ENCODE measurements at places on chromosomes 13 and 19.

- DNase-seq, result no peak
Measured at GRCh38 chr13:82934000-82934399, 948.3 kb downstream of the SLITRK1 start.

- DNase-seq, result no peak
Measured at GRCh38 chr13:35817642-35818607, 313.3 kb downstream of the DCLK1 start.

GRCh38 chr13:27274631-27275030 is 4.0 kb downstream of the RASL11A start:
- no peak for DNase-seq

- no peak for DNase-seq
Measured at GRCh38 chr19:19651076-19651475, 7.6 kb upstream of the GMIP start.

- no peak for DNase-seq
Measured at GRCh38 chr19:50943074-50943828, 9.6 kb downstream of the KLK5 start.

DNA sequence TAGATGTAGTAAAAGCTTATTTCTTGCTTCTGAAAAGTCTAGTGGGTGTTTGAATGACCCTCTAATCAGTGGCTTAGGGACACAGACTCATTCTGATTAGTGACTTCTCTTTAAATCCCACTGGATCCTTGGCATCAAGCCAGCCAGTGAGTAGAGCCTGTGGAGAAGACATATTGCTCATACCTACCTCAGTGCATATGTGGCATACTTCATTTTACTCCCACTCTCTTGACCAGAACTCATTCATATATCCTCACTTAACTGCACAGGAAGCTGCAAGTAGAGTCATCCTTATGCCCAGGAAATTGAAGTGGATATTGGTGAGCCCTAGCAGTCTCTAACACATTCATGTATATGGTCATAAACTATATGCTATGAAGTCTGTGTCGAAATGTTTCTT is 148.3 kb downstream of the PDS5B start:
- DNase-seq, result no peak

GRCh38 chr13:100040196-100040595 is 48.7 kb upstream of the PCCA start:
- DNase-seq, result no peak

- no peak for DNase-seq
Measured at GRCh38 chr19:37466277-37466797, 907 bp downstream of the ZNF569 start.

DNA sequence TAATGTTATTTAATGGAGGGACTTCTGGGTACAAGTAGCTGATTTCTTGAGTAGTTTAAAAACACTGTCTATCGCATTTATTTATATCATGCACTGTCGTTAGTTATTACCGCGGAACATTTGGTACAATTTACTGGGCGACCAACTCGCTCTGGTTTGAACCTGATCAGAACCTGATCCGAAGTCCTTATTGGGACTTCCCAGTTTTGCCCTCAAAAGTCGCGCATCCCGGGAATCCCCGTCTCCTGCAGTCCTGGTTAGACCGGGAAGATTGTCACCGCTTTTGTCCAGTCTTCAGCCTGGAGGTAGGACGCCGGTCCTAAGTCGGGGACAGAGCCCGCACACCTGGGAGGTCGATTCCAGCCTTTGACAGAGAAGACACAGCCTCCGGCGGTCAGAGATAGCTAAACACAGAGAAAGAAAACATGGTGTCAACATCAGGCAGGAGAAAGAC is 694 bp downstream of the CLN5 start:
- no peak for DNase-seq

DNA sequence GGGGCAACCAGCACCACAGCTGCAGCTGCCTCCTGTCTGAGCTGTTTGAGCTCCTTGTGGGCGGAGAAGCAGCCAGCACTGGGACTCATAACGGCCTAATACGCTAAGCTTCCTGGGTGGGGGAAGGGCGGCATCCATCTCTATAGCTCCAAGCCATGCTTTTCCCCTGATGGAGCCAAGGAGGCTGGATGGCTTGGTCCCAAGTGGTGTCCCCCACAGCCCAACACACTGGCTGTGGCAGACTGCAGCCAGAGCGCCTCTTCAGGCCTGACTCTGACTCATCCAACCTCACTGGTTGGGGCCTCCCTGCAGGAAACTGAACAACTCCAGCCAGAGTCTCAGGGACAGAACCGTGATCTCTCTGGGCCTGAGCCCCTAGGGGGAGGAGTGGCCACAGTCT is 537.3 kb downstream of the SUCLA2 start:
- DNase-seq, result no peak

DNA sequence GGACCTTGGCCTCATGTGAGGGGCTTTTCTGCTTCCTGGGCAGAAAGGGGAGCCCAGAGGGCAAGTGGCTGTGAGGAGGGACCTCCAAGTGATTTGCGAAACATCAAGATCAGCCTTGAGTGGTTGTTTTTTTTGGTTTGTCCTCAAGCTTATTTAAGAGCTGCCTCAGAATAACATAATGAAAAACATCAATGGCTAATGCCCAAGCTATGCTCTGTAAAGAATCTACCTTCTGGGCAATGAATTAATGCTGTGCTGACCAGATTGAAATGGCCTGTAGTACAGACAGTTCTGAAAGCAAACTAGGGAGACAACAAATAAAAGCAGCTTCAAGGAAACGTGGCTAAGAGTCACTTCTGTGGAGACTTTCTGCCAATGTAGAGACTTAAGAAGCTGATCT is 8.3 kb downstream of the TMEM255B start:
- no peak for DNase-seq

DNA sequence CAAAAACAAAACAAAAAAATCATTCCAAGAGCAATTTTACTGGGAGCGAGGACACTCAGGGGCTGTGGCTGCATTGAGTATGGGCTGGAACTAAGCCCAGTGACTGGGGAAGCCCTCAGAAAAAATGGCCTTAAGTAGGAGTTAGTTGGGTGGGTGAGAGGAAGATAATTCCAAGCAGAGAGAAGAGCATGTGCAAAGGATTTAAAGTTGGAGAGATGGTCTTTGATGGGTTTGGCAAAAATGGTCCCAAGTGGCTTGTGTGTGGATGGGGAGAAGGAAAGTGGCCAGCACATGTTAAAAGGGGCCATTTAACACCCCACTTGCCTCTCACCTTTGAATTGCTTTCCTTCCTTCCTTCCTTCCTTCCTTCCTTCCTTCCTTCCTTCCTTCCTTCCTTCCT is 6.7 kb upstream of the CYP4F22 start:
- no peak for DNase-seq

GRCh38 chr19:4186087-4186993 is 3.9 kb downstream of the ANKRD24 start:
- peak; percentile 81 for DNase-seq

- DNase-seq, result no peak
Measured at GRCh38 chr19:7272856-7273578, 21.2 kb downstream of the INSR start.

DNA sequence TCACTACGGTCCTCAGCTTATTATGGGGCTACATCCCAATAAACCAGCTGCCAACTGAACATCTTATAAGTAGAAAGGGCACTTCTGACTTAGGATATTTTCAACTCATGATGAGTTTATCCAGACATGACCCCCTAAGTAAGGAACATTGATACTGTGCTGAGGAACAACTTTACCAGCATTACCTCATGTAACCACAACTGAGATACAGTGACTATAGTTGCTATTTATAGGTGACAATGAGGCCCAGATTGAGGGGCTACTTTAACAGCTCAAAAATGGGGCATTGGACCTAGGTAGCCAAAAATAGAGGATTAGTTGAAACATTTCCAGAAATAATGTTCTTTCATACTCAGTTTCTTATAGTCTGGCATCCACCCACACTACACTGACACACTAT is 26.8 kb downstream of the SKA3 start:
- DNase-seq, result no peak

- no peak for DNase-seq
Measured at GRCh38 chr13:84136582-84136981, 254.3 kb upstream of the SLITRK1 start.

- no peak for DNase-seq
Measured at GRCh38 chr19:6113616-6114188, 3.4 kb upstream of the RFX2 start.

GRCh38 chr13:23877286-23877685 is 11.9 kb downstream of the MIPEP start:
- DNase-seq, result no peak

GRCh38 chr13:27120011-27120410 is 51.6 kb downstream of the USP12 start:
- no peak for DNase-seq

GRCh38 chr19:53824134-53824611 is at the start of gene NLRP12:
Gene NLRP12, minus strand, starts transcription at chr19:53824314. Its CDS starts 140 bp downstream, at chr19:53824174.
- DNase-seq, result no peak

- DNase-seq, result no peak
Measured at GRCh38 chr19:41193430-41194156, 574 bp downstream of the CYP2S1 start.

DNA sequence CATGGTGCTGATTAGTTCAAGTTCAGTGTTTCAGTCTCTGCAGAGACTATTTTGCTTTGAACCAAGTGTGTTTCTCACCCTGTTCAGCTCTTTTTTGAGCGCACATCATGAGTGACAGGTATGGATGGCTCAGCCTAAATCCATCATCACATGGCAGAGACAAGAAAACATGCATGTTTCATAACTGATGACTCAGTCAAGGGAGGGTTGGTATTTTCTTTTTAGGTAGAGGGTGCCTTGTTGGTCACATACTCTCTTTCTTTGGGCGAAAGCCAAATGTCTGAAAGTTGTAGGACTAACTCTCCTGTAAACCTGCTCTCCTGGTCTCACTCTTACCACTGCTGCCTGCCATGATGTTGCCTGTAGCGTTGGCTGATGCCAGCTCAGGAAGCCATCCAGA is 48.1 kb upstream of the RAP2A start:
- DNase-seq, result no peak

DNA sequence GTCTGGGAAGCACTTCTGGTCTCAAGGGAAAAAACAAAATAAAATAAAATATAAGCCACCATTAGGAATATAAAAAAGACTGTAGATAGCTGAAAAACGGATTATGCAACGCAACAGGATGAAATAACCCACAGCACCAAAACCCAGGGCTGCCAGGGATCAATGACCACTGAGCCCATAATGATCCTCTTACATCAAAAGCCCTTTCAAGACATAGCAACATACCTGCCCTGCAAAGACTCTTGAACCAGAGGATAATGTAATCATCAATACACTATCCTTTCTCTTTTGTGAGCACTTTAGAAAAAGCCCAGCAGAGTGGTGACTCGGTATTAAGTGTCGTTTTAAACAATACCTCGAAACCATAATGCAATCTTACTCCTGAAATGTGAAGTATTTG is 235.0 kb upstream of the SOX21 start:
- DNase-seq, result no peak

DNA sequence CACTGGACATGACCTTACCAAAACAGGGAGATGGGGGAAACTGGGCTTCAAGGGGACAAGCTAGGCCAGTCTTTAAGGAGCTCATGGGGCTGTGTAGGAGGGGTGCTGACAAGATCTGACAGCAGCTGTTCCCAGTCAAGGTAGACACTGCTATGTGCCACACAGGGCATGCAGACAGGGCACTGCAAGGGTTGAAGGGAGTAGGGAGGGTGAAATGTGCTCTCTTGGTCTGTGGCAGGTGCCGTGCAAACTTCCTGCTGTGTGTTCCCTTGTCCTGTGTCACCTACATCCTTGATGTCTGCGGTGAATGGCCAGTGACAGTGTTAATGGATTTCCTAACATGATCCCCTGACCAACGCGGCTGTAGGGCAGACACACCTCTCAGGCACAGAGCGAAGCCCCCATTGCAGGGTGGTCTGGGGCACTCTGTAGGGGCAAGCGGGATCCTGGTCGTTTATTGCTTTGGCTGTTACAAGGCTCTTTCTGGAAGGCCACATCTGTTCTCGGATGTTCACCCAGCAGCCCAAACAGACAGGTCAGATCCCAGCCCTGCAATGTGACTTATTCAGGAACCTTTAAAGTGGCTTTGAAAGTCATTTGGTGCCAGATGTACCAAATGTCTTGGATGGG is 199.5 kb upstream of the ZNF536 start:
- DNase-seq, result no peak

GRCh38 chr19:30696514-30696913 is 324.3 kb downstream of the ZNF536 start:
- no peak for DNase-seq

DNA sequence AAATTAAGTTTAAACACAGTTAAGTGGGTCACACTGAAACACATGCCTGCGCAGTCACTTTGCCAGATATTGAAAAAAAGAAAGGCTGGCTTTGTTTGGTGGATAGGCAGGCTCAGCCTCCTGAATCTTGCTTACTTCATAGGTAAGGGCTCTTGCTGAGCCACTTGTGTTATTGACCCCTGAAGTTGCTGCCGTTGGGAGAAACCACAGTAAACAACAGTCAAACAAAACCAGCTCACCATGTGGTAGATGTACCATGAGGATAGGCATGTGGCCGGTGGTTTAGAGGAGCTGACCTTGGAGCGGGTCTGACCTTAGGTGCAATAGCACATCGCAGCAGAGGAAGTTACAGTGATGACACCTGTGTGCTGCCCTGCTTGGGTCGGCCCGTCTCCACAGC is 52.2 kb downstream of the SPATA13 start:
- DNase-seq, result no peak

DNA sequence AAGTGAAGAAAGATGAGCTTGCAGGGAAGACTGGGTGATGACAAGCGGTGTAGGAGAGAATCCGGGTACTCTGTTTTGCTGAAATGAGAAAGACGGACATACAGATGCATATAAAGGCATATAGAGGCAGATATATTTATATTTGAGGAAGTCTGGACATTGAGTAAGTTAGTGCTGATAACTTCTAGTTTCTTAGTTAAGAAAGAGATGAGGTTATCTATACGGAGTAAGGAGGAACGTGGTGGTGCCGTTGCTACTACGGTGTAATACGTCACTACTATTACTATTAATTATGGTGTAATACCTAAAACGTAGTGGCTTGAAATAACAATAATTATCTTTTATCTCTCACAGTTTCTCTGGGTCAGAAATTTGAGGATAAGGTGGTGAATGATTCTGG is 9.8 kb upstream of the CPB2 start:
- DNase-seq, result no peak

- no peak for DNase-seq
Measured at GRCh38 chr19:19551853-19552192, 13.8 kb downstream of the CILP2 start.
